ENCODE measurements at places on chromosomes 2 and 18.

- no peak for DNase-seq
These were observed 897.0 kb downstream of the CPS1 start for GRCh38 chr2:211453311-211453887.

- DNase-seq: no peak
These were observed 58.0 kb downstream of the FAM168B start for GRCh38 chr2:131035112-131035825.

DNA sequence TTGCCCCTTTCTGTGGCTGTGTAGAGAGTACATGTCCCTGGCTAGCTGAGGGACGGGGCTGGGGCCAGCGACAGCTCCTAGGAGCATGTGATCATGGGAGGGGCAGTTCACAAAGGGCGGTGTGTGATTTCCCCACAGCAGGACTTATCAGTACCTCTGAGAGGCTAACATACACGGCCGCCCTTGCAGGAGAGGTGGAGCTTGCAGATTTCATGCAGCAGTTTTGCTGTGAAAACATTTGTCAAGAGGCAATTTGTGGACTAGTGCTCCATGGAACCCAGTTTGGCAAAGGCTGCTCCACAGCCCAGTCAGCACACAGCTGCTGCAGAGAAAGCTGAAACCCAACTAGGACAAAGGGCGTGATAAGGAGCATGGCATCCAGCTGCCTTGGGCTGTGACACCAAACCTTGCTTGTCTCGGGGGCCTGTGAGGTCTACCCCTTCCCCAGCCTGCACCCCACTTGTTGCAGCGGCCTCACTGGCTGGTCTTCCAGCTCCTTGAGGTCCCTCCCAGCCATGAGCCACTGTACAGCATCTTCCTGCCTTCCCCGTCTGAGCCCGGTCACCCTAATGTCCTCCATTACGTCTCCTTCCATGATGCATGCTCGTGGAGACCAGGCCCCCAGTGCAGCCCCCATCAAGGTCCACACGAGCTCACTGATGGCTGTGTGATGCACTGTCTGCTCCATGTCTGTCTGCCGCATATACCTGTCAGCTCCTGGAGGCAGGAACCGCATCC, 121.4 kb upstream of the HDAC4 start:
- no peak for DNase-seq

- DNase-seq: no peak
These were observed 397.4 kb upstream of the SALL3 start for GRCh38 chr18:78582181-78582709.

GRCh38 chr2:10373931-10374330, 71.2 kb downstream of the HPCAL1 start:
- DNase-seq: no peak

- no peak for DNase-seq
These were observed 35.3 kb downstream of the MYO5B start for GRCh38 chr18:50159654-50160046.

DNA sequence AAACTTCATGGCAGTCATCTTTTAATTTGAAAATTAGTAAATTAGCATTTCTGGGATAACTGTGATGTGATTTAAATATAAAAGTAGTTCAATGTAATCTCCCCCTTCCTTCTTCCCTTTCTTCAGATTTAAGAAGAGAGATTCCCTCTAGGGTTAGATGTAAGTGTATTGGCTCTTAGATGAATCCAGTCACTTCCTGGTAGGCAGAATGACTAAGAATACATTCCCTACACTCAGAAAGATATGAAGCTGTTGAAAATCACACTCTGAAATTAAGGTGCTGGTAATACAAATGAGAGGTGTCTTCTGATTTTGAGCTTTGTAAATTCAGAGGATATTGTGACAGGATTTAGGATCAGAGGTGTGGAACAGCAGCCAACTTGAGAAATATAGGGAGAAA, 71.6 kb downstream of the TDRD15 start:
- DNase-seq: no peak

All from fibroblast of skin of right biceps (primary cell).